ENCODE measurements at places on chromosomes 2 and 18.

GRCh38 chr2:137220438-137220993 lies 455.2 kb downstream of the THSD7B start:
- DNase-seq, result no peak

- no peak for DNase-seq
Observed at GRCh38 chr2:9228781-9229469, 22.3 kb downstream of the ASAP2 start.

- DNase-seq, result no peak
Observed at GRCh38 chr2:233960203-233960602, 43.0 kb downstream of the TRPM8 start.

- no peak for DNase-seq
Observed at GRCh38 chr18:6821356-6821755, 91.8 kb downstream of the ARHGAP28 start.

GRCh38 chr2:240396623-240397541 lies 38.6 kb upstream of the GPC1 start:
- no peak for DNase-seq

GRCh38 chr18:47062471-47062870 lies 27.1 kb upstream of the ELOA2 start:
- DNase-seq, result no peak

- DNase-seq, result no peak
Observed at GRCh38 chr2:66447677-66448076, 12.8 kb downstream of the MEIS1 start.

GRCh38 chr2:37098416-37099118 lies 14.2 kb downstream of the GPATCH11 start:
- no peak for DNase-seq

- no peak for DNase-seq
Observed at GRCh38 chr2:129492548-129492947, 486.9 kb upstream of the RAB6C start.

GRCh38 chr18:44175891-44176290 lies 504.8 kb upstream of the SETBP1 start:
- no peak for DNase-seq

DNA sequence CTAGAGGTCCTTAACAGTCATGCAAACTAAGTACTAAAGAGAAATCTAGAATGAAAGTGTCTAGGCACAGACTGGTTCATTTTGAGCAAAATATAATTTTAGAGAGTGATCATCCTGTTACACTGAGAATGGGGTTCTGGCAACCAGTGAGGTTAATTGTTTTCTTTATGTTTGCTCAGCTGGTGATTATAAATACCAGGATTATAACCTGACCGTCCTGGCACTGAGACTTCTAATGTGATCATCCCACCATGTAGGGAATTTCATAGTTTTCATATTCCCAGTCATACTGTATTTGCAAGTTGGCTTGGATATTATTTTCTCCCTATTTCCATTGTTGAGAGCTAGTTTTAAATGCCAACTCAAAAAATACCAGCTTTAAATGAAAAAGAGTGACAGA lies 852.5 kb upstream of the LRATD1 start:
- DNase-seq, result no peak

DNA sequence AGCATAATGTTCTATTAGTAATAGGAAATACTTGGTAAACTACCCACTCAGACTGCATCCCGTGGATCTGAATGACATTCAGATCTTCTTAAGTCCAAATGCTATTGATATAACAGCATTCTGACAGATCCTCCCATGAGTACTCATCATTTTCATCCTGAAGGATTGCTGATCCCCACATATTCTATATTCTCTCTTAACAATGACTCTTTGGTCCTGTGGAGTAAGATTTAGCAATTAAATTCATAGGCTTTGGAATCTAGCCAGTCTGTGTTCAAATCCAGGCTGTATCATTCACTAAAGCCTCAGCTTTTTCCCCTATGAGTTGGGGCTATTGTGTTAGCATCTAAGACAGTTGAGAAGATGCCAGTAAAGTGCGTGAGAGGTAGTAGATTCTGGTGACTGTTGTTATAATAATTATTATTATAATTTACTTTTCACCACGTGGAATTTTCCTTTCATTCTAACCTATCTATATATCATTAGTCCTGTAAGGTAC lies 591.3 kb upstream of the SYT4 start:
- no peak for DNase-seq

- no peak for DNase-seq
Observed at GRCh38 chr2:176157499-176158185, 535 bp downstream of the HOXD3 start.

DNA sequence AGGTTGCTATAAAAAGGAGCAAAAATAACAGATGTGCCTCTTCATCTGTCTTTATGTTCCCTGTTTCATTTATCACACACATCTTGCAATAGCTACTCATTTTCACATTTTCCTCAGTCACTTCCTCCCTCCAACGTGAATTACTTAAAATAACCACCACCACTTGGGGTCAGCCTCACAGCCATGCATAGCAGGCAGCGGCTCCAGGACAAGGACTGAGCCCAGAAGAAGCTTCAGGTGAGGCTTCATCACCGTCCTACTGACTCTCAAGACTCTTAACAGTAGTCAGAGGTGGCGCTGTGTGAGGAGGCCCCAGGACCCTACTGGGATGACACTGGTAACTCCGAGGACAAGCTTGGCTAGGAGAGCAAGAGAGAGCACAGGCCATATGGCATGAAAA lies 15.5 kb upstream of the ST8SIA5 start:
- no peak for DNase-seq

DNA sequence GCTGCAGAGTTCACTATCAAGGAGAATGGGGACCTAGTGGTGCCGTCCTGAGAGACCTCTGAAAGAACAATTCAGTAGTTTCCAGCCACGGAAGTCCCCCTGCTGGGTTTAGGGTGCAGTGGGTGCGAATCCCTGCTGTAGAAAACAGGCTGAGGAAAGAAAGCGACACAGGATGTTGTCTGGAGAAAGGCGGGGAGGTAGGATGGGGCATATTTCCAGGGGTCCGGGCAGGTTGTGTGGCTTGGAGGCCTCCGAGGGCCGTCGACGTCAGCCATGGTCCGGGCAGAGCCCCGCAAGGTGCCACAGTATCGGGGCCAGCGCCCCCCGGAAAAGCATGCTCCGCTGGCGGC lies 807 bp upstream of the CREB1 start:
- DNase-seq, result no peak

Measured in non-pigmented ciliary epithelial cell (primary cell).